ENCODE measurements at places on chromosomes 12 and 14. TPM values are rescaled to one million over a fixed set of nuclear protein-coding genes. Genes with fewer than 3 reads are reported as not detected.

LHX5 gene
- 1.5 TPM for total RNA-seq

OTUB2 gene
- total RNA-seq = 3.5 TPM

LMO3 gene
- 22.2 TPM for total RNA-seq

OASL gene
- total RNA-seq = 0.28 TPM

CD163 gene
- 0.77 TPM for total RNA-seq

DNA sequence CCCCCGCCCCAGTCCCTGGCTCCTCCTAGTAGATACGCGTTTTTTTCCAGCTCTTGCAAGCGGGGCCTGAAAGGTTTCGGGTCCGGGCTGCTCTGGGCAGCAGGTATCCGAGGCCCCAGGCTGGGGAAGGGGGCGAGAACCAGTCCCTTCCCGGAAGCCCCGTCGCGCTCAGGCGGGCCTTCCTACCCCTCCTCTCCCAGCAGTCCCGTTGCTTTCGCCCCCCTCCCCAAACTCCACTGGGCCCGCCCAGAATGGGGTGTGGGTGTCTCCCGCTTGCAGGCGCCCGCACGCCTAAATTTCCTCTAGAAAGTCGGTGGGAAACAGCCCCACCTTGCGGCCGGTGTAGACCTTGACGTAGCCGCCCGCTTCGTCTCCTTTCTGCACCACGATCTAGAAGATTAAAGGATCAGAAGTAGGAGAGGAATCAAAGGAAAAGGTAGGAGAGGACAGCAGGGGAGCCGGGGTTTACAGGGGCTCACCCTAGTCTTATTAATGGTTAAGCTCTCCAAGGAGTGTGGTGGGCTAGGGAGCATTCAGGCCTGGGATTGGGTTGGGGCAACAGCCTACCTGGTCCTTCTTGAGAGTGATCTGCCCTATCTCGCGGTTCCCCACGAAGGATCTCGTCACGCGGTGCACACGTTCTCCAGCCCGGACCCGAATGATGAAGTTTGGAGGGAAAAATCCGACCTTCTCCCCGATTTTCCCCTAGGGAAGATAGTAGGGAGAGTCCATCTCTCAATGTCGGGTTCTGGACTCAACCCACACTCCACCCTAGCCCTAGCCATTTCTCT, 7.3 kb downstream of the STAC3 start:
- no peaks in the 10 kb centered on the region for H3K36me3 ChIP-seq
- H3K4me1 ChIP-seq = peaks cover 66% of the 10 kb centered on the region
- H3K27me3 ChIP-seq = peaks cover 56% of the 10 kb centered on the region
- no peak overlapping the region for H3K27ac ChIP-seq

DNA sequence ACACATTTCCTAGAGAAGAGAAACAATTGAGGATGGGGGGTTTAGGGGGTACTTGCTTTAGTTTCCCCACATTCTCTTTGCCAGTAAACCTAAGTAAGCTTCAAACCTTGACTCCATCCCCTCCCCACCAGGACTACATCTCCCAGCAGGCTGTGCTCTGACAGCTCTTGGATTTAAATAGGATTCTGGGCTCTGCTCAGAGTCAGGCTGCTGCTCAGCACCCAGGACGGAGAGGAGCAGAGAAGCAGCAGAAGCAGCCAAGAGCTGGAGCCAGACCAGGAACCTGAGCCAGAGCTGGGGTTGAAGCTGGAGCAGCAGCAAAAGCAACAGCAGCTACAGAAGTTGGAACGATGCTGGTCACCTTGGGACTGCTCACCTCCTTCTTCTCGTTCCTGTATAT, 20.6 kb downstream of the RDH12 start:
- H3K36me3 ChIP-seq = no peaks in the 10 kb centered on the region
- no peaks in the 10 kb centered on the region for H3K4me1 ChIP-seq
- peak; percentile 35 for DNase-seq

- no peak for DNase-seq
- no peak overlapping the region for H3K4me3 ChIP-seq
- peaks cover 3% of the 10 kb centered on the region for H3K27me3 ChIP-seq
- no peaks in the 10 kb centered on the region for H3K36me3 ChIP-seq
- peaks cover 45% of the 10 kb centered on the region for H3K4me1 ChIP-seq
Measured at GRCh38 chr12:57890191-57891115, 43.9 kb upstream of the CTDSP2 start.

- H3K4me1 ChIP-seq = peaks cover 33% of the 10 kb centered on the region
- no peaks in the 10 kb centered on the region for H3K27me3 ChIP-seq
- H3K36me3 ChIP-seq = no peaks in the 10 kb centered on the region
- H3K4me3 ChIP-seq = no peak overlapping the region
- H3K27ac ChIP-seq = no peak overlapping the region
- DNase-seq = peak; percentile 9
Measured at GRCh38 chr12:52203079-52203921, 11.5 kb upstream of the KRT80 start.

DNA sequence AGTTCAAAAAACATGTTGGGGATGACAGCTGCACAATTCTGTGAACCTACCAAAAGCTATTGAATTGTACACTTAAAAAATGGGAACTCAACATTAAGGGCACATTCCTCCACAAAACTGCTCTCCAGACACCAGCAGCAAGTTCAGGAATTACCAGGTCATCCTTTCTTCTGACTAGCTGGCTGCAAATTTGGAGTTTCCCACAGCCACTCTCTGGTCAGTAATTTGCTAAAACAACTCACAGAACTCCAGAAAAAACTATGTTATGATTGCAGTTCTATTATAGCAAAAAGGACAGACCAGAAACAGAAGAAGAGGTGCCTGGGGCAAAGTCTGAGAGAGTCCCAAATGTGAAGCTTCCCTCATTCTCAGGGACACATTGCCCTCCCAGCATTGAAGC, 20.1 kb upstream of the PLEKHD1 start:
- no peak overlapping the region for H3K4me3 ChIP-seq
- no peaks in the 10 kb centered on the region for H3K36me3 ChIP-seq
- H3K27ac ChIP-seq = no peak overlapping the region
- no peak for DNase-seq

- no peaks in the 10 kb centered on the region for H3K27me3 ChIP-seq
- peaks cover 3% of the 10 kb centered on the region for H3K4me1 ChIP-seq
- no peaks in the 10 kb centered on the region for H3K36me3 ChIP-seq
- no peak for DNase-seq
- no peak overlapping the region for H3K4me3 ChIP-seq
- no peak overlapping the region for H3K27ac ChIP-seq
Measured at GRCh38 chr12:78143717-78144116, 313.0 kb downstream of the NAV3 start.

- H3K4me3 ChIP-seq = no peak overlapping the region
- H3K27ac ChIP-seq = no peak overlapping the region
- no peaks in the 10 kb centered on the region for H3K36me3 ChIP-seq
- DNase-seq = no peak
Measured at GRCh38 chr14:98408024-98408555, 863.9 kb downstream of the BCL11B start.

DNA sequence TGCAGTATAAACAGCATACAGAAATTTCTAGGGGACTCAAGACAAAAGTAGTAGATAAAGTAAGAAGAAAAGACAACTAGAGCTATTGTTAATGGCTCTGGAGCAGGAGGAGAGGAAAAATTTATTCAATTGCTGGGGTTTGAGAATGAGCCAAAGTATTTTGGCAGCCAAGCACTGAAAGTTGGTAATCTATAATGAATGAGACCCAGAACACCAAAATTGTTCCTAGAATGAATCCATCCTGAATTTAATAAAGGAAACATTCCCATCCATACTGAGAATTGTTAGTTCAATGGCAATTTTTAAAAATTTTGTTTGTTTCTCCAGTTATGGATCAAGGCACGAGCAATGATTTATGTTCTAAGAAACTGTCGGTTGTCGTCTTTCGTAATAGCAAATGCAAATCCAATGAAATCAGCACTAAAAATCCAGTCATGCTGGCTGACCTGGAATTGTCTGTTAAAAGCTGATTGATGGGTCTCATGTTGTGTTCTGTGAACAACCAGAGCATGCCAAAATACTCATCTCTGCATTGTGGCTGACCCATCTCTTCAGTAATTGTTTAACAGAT, 170.9 kb upstream of the LMNTD1 start:
- H3K4me1 ChIP-seq = peaks cover 1% of the 10 kb centered on the region
- H3K27ac ChIP-seq = no peak overlapping the region
- no peak for DNase-seq
- H3K27me3 ChIP-seq = no peaks in the 10 kb centered on the region
- H3K4me3 ChIP-seq = no peak overlapping the region
- no peaks in the 10 kb centered on the region for H3K36me3 ChIP-seq

- H3K4me3 ChIP-seq = no peak overlapping the region
- H3K36me3 ChIP-seq = peaks cover 3% of the 10 kb centered on the region
- no peak overlapping the region for H3K27ac ChIP-seq
- DNase-seq = no peak
- no peaks in the 10 kb centered on the region for H3K27me3 ChIP-seq
Measured at GRCh38 chr12:81170072-81170471, 92.2 kb downstream of the ACSS3 start.

DNA sequence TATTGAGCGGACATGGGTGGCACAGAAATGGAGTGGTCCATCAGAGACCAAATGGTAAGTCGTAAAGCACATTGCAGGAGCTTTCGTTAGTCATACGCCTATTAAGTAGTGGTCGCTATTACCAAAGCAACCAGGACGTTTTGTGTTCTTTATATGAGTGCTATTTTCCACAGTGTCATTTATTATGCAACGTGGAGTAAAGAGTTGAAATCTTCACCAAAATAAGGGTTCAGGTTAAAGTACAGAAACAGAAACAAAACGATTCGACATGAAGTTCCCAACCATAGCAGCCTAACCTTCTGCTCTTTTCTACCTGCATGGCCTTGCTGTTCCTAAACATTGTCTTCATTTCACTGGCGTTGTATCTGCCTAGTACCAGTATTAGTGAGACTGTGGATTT, 20.1 kb upstream of the FGD4 start:
- DNase-seq = no peak
- peaks cover 19% of the 10 kb centered on the region for H3K4me1 ChIP-seq
- H3K4me3 ChIP-seq = no peak overlapping the region

- DNase-seq = peak; percentile 67
- H3K4me1 ChIP-seq = peaks cover 23% of the 10 kb centered on the region
- H3K36me3 ChIP-seq = peaks cover 23% of the 10 kb centered on the region
- H3K27me3 ChIP-seq = no peaks in the 10 kb centered on the region
Measured at GRCh38 chr14:50667684-50667995, 466 bp downstream of the SAV1 start.

GRCh38 chr12:69655616-69656340, 43.3 kb downstream of the BEST3 start:
- H3K36me3 ChIP-seq = no peaks in the 10 kb centered on the region
- H3K4me1 ChIP-seq = no peaks in the 10 kb centered on the region
- DNase-seq = no peak
- H3K27me3 ChIP-seq = no peaks in the 10 kb centered on the region
- no peak overlapping the region for H3K27ac ChIP-seq

DNA sequence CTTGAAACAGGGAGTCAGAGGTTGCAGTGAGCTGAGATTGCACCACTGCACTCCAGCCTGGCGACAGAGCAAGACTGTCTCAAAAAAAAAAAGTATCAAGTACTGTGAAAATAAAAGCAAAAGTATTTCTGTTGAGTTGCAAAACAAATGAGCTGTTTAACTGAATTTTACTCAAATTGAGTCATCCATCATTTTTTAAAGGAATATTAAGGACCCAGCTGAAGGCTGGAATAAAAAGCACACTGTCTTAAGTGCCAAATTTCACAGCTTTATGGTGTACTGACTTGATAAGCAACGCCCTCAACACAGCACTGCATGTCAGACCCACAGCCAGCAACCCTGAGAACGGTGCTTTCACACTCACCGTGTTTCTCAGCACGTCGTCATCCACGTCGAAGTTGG, 57.9 kb downstream of the AMN start:
- H3K36me3 ChIP-seq = peaks cover 50% of the 10 kb centered on the region
- H3K4me1 ChIP-seq = no peaks in the 10 kb centered on the region
- H3K27me3 ChIP-seq = no peaks in the 10 kb centered on the region
- H3K4me3 ChIP-seq = no peak overlapping the region
- no peak overlapping the region for H3K27ac ChIP-seq

DNA sequence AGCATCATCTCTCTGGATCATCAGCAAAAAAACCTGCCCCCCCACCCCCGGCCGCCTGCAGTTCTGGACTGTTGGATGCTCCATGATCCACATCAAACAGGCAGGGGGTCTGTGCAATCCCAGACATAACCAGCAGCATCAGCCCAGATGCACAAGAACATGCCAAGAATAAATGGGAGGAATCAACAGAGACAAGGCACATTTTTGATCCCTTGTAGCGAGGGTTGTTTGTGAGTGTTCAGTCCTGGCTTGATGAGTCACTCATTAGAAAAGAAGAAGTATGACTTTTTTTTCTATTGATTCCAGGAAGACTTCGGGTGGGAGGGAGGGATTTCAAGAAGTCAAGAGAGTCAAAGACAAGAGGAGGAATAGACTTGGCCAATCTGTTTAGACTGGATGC, 244.2 kb downstream of the KSR2 start:
- DNase-seq = no peak
- no peaks in the 10 kb centered on the region for H3K36me3 ChIP-seq
- no peaks in the 10 kb centered on the region for H3K27me3 ChIP-seq
- no peak overlapping the region for H3K4me3 ChIP-seq

DNA sequence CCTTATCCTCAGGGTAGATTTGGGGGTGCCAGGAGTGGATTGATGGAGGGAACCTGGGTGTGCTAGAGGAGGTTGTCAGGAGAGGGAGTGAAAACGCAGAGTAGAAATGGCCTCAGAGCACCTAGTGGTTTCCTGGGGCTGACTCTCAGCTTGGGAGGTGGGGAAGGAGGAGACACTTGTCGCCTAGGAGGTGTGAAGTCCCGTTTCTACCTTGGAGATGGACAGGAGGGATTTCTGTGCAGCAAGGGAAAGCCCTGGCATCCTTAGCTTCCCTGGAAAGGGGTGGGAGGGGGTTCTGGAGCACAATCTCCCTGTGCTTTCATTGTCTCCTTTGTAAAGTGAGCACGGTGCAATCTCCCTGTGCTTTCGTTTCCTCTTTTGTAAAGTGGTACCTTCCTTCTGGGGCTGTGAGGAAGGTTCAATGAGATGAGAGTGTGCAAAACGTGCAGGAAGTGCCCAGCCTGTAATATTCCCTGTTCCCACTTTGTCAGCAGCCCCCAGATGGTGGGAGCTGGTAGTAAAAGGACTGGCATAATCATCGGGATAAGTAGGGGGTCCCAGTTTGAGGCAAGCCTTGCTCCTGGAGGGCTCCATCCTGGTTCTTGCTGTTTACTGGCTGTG, 1.6 kb downstream of the OAS3 start:
- H3K36me3 ChIP-seq = no peaks in the 10 kb centered on the region
- no peak overlapping the region for H3K27ac ChIP-seq
- peaks cover 26% of the 10 kb centered on the region for H3K27me3 ChIP-seq
- no peak overlapping the region for H3K4me3 ChIP-seq
- H3K4me1 ChIP-seq = peaks cover 11% of the 10 kb centered on the region

GRCh38 chr12:121009741-121010140, 6.5 kb downstream of the C12orf43 start:
- peak; percentile 64 for DNase-seq
- peaks cover 45% of the 10 kb centered on the region for H3K36me3 ChIP-seq
- H3K4me1 ChIP-seq = peaks cover 4% of the 10 kb centered on the region
- H3K4me3 ChIP-seq = no peak overlapping the region

GRCh38 chr12:25115677-25116076, 79.3 kb downstream of the DNAI7 start:
- no peak overlapping the region for H3K27ac ChIP-seq
- H3K4me3 ChIP-seq = no peak overlapping the region
- H3K36me3 ChIP-seq = no peaks in the 10 kb centered on the region
- H3K4me1 ChIP-seq = no peaks in the 10 kb centered on the region
- no peaks in the 10 kb centered on the region for H3K27me3 ChIP-seq
